ENCODE measurements at places on chromosomes 1 and 21.

- DNase-seq = no peak
Measured at GRCh38 chr1:57986432-57986831, 560.1 kb downstream of the OMA1 start.

- no peak for DNase-seq
Measured at GRCh38 chr1:242718967-242719366, 194.5 kb upstream of the PLD5 start.

DNA sequence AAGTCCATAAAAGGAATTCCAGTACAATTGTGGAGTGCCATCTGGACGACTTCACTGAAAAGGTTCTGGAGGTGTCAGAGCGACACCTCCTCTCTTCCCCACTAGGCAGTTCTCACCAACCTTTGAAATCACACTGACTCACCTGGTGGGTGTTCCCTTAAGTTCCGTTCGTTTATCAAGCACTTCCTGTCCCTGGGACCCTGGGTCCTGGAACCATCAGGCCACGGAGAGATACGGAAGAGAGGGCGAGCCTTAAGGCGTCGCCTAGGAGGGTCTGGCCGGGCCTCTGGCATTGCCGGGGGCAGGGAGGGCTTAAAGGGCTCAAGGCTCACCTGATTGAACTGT, 317 bp downstream of the SPAG17 start:
- DNase-seq = no peak

GRCh38 chr1:243457363-243457982, 201.6 kb downstream of the SDCCAG8 start:
- DNase-seq = no peak

- DNase-seq = no peak
Measured at GRCh38 chr1:191615101-191615821, 543.0 kb upstream of the RGS18 start.

- no peak for DNase-seq
Measured at GRCh38 chr1:223870617-223871574, 25.1 kb upstream of the TP53BP2 start.

DNA sequence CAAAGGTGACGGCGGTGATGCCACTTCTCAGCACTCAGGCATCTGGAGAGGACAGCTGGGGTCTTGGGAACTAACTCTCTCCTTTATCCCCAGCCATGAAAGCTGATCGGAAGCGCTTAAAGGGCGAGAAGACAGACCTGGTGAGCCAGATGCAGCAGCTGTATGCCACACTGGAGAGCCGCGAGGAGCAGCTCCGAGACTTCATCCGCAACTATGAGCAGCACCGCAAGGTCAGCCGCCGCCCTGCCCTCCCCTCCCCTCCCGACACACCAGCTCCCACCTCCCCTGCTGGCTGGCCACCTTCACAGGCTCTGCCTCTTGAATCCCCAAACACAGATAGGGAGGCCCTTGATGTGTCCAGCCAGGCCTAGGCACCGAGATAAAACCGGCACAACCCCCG, 118.9 kb upstream of the TMEM51 start:
- no peak for DNase-seq

- DNase-seq = no peak
Measured at GRCh38 chr1:162373541-162374260, 3.0 kb downstream of the SPATA46 start.

DNA sequence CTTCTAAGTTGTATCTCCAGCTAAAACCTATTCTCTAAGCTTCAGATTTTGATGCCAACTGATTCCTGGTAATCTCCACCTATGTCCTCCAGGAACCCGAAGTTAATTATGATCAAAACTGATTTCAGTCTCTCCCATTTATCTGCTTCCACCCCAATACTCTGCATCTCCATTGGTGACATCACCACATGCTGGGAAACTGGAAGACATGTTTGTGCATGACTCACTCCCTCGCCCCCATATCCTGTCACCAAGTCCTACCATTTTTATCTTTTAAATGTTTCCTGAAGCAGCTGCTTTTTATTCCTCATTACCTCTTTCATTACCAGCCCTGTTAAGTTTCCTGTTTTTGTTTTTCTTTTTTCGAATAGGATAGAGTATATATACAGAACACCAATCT, 228.5 kb downstream of the LRRC40 start:
- DNase-seq = no peak

- DNase-seq = no peak
Measured at GRCh38 chr1:169072945-169073725, 33.4 kb upstream of the ATP1B1 start.

GRCh38 chr1:172287208-172287607, 133.3 kb upstream of the C1orf105 start:
- no peak for DNase-seq

DNA sequence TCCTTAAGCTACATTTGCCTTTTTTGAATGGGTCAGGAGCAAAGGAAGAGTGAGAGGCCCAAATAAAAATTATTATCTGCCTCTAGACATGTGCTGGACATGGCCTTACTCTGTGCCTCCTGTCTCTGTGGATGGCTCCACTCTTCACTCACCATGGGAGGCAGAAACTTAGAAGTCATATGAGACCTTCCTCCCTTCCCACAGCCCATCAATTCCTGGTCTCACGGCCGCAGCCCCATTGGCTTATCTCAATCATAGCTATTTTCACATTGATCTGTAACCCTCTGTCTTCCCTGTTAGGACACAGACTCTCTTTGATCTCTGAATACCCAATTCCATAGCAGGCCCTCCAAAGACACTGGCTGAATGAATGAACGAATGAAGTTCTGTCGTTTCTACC, 14.2 kb upstream of the ADORA1 start:
- DNase-seq = no peak

- no peak for DNase-seq
Measured at GRCh38 chr1:230301822-230302221, 124.3 kb downstream of the PGBD5 start.

- DNase-seq = no peak
Measured at GRCh38 chr1:2350501-2350900, 40.9 kb downstream of the MORN1 start.

- no peak for DNase-seq
Measured at GRCh38 chr1:202858331-202858730, 30.6 kb downstream of the RABIF start.

- DNase-seq = no peak
Measured at GRCh38 chr1:211198111-211198510, 61.1 kb upstream of the RCOR3 start.

GRCh38 chr1:2606881-2607621, 20.5 kb downstream of the PRXL2B start:
- no peak for DNase-seq

- no peak for DNase-seq
Measured at GRCh38 chr1:186413319-186413718, 37.7 kb downstream of the ODR4 start.

GRCh38 chr1:15351310-15351709, 58.4 kb upstream of the EFHD2 start:
- no peak for DNase-seq

- DNase-seq = no peak
Measured at GRCh38 chr1:47944561-47944960, 52.6 kb downstream of the TRABD2B start.

DNA sequence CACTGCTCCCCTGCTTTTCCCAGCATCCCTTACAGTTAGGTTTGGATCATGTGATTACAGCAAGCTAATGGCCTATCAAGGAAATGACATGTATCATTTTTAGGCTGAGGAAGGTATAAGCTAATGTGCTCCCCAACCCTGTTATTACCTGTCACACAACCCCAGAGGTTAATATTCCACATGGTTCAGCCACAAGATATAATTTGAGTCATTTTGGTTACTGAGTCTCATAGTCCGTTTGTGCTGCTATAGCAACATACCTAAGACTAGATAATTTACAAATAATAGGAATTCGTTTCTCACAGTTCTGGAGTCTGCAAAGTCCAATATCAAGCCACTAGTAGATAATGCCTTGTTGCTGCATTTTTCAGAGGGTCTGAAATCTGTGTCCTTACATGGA, 29.1 kb upstream of the SLC16A1 start:
- DNase-seq = no peak

DNA sequence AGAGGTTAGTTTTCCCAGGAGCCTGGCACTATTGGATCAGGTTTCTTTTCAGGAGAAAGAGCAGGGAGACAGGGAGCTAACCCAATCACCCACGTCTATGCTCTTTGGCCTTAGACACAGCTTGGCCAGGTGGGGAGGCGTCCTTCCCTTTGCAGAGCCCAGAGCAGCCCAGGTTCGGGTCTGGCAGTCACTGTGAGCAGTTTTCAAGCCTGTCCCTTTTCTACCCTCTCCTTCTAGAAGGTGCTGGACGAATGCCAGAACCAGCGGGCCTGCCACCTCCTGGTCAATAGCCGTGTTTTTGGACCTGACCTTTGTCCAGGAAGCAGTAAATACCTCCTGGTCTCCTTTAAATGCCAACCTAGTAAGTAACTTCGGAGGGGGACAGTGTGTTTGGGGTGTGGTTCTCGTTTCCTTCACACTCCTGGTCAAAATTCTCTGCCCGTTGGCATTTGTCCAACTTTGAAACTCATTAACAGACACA, 44.9 kb downstream of the EVA1C start:
- DNase-seq = no peak

DNA sequence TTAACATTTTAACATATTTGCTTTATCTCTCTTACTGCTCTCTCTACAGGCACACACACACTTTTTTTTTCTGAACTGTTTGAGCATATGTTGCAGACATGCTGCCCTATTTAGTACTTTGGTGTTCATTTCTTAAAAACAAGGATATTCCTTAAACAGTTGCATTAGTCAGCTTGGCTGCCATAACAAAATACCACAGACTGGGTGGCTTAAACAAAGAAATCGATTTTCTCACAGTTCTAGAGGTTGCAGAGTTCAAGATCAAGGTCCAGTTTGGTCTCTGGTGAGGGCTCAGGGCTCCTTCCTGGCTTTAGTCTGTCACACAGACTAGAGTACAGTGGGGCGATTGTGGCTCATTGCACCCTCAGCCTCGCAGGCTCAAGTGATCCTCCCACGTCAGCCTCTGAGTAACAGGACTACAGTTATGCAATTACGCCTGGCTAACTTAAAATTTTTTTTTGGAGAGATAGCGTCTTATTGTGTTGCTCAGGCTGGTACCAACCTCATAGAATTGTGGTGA, 46.7 kb downstream of the RPRD2 start:
- DNase-seq = no peak

- DNase-seq = no peak
Measured at GRCh38 chr1:193580419-193580818, 394.0 kb upstream of the B3GALT2 start.

DNA sequence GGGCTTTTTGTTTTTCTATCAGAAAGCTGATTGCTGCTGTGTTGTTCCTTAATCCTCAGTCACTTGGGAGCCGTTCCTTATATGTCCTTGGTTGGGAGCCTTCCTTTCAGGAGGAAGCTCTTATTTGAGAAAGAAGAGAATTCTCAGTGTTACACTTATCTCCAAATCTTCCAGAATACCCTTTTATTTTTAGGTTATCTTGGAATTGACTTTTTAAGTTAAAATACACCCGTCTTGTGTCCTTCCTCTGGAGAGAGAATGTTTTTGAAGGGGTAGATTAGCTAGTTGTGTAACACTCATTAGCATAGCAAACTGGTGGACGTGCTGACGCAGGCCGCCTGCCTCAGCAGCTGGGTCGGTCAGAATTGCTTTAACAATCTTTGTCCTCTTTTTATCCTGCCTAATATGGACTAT, 42.1 kb downstream of the LRRC8B start:
- no peak for DNase-seq

- DNase-seq = no peak
Measured at GRCh38 chr21:42734323-42734971, 81.0 kb downstream of the PDE9A start.

GRCh38 chr1:209235166-209235565, 348.3 kb upstream of the CAMK1G start:
- no peak for DNase-seq

DNA sequence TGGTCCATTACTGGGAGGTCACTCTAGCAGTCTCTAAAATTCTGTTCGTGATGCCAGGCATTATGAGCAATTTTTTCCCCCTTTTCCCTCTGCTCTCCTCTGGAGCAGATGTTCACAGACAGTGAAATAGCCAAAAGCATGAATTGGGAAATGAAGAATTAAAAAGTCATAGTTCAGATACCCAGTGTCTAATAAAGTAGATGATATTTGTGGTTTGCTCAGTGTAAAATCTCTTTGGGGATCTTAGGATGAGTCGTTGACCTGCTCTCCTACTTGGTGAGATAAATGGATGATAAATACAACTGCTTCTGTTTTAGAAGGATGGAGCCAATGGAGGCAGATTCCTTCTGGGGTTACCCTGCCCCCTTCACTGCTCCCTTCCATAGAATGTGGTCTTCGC, 56.3 kb downstream of the KIAA0040 start:
- DNase-seq = no peak

GRCh38 chr1:50521703-50522102, 98.5 kb upstream of the DMRTA2 start:
- no peak for DNase-seq

DNA sequence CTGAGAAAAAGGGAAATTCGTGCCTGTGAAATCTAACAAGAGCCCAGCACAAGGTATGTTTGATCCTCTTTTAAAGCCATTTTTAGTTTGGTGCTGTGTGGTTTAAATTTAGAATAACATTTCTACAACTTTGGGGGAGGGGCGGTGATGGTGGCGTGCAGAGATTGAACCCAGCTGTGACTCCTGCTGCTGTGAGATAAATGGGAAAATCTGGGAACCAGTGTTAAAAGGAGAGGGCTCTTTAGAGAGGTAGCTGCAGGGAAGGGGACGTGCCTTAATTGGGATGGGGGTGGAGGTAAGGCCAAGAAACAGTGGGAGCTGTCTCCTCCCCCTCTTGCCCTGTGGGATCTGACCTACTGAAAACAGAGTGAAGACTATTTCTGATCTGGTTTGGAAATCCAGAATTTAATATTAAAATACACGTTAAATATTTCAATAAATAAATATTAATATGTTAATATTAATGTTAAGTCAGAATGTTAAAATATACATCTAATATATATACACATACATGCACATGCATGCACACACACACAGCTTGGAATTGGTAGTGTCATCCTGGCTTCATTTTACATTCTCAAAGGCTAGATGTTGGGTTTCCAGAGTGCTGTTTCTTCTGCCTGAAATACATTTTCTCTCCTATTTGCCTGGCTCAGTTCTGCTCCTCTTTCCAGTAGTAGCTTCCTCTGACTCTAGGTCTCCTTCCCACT, 30.1 kb upstream of the DNAJC6 start:
- no peak for DNase-seq

DNA sequence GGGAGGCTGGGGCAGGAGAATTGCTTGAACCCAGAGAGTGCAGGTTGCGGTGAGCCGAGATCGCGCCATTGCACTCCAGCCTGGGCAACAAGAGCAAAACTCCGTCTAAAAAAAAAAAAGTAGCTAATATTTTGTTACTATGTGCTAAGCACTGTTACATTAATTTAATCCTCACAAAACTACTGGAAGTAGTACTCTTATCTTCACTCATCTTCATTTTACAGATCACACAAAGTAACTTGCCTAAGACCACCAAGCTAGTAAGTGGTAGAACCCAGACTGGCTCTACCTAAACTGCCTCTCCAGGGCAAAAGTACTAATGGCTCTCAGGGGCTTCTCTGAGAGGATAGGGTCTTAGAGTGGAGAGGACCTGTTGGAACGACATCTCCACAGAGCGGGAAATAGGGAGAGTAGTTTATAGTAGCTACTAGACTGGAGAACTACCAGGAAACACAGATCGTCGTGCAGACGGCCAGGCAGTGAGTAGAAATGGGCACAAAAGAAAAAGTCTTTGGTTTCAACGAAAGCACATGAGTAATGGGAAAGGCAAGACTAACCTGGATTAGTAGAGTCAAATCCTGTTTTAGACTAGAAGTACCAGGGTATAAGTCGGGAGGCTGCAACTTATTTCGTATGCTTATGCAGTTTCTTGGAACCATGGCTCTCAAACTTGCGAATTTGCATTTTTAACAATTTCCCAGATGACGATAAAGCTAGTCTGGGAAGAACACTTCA, 1.4 kb downstream of the CLCC1 start:
- no peak for DNase-seq

- no peak for DNase-seq
Measured at GRCh38 chr1:109884242-109884891, 26.3 kb upstream of the CSF1 start.
